Right lung (tissue), 10 donors: ENCODE measurements at places on chromosomes 6 and 20.

- DNase-seq: no peak
These were observed 26.8 kb upstream of the TFAP2A start for GRCh38 chr6:10441655-10442009.

GRCh38 chr6:138231381-138231886 is 13.1 kb upstream of the PBOV1 start:
- DNase-seq: no peak

DNA sequence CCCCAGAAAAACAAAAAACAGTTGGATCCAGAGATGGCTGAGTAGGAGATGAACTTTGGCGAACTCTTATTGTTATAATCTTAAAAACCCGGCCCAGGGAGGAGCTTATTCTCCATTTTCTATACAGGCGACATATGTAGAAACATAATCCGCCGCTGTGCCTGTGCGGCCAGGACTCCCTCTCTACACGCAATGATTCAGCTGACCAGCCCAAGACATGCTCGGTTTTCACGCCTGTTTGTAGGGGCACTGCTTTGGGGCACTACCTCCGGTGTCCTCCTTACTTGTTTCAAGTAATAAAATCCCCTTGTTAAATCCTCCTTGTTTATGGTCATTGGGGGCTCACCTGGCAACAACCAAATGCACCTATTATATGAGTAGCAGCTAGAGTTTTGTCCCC is 89.9 kb downstream of the SEL1L2 start:
- DNase-seq: no peak

GRCh38 chr20:14360416-14360815 is 23.0 kb upstream of the FLRT3 start:
- no peak for DNase-seq

- DNase-seq: no peak
These were observed 168.3 kb upstream of the SPACA1 start for GRCh38 chr6:87879132-87879861.

DNA sequence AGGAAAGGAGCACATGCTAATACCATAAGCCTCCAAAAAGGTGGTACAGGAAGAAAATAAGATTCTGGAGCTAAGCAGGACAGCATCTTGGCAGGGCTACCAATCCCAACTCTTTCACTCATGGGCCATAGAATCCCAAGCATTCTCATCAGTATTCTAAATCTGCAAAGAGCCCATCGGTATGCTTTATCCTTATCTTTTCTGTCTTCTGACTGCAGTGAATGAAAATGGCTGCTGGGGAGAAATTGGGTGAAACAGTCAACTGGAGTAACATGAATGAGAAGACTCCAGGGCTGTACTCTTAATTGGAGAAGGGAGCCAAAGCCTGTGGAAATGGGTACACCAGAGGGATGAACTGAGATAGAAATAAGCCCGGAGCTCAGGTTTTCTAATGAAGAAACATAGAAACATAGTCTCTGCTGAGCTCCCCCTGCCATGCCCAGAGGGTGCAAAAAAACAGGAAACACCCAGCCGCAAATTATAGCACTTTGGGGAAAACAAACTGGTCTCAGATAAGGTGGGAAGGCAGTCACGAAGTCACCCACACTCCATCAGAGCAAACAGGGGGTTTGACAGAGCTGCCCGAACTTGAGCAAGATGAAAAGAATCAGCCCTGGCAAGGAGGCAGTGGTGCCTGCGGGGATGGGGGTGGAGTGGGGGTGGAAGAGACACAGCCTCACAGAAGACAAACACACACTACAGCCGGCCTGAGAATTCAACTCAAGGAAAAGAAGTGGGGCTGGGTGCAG is 35.4 kb upstream of the E2F3 start:
- no peak for DNase-seq

- no peak for DNase-seq
These were observed 49.0 kb upstream of the TENT5A start for GRCh38 chr6:81801489-81801888.

DNA sequence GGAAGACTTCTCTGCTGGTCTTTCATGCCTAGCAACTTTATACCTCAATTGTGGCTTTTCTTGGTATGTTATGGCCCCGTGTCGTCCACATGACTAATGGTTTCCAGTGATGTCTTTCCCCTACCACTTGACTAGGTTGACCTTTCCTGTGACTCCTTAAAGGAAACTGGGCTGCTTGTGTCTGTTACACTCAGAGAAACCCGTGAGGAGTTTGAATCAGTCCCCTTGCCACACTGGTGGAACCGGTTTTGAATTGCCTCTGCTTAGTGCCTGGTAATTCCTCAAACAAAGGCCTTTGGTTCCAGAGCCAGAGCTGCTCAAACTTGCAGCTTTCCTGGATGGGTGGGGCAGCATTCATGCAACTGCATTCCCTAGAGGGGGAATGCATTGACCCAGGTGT is 21.9 kb downstream of the ECT2L start:
- DNase-seq: peak; percentile 78

DNA sequence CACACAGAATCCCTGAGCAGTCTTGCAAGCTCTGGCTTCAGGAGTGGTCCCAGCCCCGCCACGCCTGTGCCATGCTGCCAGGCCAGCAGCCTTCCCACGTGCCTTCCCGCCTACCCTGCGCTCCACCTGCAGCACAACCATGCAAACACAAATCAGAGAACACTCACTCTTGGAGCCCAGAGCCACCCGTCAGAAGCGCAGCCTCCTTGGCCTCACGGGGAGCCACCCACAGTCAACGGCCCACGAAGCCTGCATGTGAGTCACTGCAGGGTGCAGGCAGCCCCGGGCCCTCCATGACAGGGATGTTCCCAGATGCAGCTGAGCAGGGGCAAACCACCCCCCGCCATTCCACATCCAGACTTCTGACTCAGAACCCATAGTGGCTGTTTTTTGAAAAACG is 217.0 kb downstream of the DLL1 start:
- DNase-seq: no peak

GRCh38 chr20:42857446-42857845 is 332.3 kb downstream of the PTPRT start:
- no peak for DNase-seq

DNA sequence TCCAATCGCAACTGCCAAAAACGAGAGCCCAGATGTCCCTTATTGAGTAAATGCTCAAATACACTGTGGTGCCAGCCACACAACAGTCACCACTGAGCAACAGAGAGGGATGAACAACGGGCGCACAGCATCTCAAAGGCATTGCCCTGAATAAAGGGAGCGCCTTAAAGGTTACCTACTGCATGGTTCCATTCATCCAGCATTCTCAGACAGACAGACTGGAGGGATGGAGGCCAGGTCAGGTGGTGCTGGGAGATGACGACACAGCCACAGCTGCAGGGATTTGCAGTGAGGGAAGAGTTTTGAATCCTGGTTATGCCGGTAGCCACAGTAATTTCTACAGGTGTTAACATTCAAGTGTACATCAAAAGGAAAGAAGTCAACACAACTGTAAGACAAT is 615.5 kb upstream of the AGPAT4 start:
- no peak for DNase-seq

DNA sequence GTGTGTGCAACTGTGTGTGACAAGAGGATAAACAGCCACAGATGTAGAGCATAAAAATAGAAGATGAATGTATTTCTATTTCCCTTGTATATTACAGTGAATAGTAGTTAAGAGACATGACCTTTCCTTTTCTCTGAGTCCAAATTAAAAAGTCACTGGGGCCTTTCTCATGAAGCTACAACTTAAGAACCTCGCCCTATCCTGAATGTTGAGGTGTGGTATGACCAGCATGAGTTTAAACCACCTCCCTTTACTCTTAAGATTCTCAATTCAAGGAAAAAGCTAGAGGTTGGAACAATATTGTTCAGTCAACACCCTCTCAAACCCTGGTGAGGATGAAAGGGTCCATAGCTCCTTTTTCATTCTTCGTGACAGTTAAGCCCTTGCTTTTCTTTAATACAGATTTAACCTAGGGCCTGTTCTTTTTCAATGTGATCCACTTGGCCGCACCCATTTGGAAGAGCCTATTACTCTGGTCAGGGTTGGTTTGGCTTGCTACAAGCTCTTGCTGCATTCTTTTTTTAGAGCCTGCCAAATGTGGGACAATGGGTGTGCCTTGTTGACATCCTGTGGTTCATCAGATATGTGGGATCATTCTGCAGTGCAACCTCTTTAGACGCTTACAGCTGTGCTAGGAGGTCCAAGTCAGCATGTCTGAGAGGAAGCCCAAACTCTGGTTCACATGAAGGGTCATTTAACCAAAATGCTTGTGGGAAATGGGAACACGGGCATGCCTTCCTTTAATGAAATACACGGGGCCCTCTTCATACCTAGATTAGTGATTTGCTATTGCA is 290.0 kb downstream of the HAO1 start:
- no peak for DNase-seq

- DNase-seq: peak; percentile 47
These were observed 59.2 kb upstream of the ADGRB3 start for GRCh38 chr6:68575765-68576439.

DNA sequence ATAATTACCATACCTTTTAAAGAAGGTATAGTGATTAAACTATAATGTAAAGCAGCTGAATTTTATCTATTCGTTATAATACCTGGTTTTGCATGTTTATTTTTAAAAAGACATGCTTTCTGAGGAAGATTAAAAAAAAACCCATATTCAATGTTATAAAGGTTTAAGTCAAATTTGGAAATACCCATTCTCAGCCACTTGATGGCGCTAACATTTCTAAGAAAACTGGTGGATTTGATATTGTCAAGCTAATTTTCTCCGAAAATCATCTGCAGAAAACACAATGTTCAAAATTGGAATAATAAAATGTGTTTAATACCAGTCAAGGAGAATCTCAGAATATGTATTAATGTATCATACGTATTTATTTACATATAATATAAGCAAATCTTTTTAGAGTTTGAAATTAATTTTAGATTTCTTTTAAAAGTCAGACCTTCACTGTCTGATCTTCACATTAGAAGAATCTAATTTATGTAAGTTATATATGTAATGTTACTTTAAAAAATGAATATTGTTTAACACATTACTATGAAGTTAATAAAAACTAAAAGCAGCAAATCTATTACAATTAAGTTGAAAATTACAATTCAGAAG is 35.0 kb downstream of the SHPRH start:
- DNase-seq: peak; percentile 4

- DNase-seq: no peak
These were observed 163.0 kb downstream of the SLC24A3 start for GRCh38 chr20:19375395-19375794.

- no peak for DNase-seq
These were observed 78.0 kb downstream of the PTPN1 start for GRCh38 chr20:50588034-50588736.

DNA sequence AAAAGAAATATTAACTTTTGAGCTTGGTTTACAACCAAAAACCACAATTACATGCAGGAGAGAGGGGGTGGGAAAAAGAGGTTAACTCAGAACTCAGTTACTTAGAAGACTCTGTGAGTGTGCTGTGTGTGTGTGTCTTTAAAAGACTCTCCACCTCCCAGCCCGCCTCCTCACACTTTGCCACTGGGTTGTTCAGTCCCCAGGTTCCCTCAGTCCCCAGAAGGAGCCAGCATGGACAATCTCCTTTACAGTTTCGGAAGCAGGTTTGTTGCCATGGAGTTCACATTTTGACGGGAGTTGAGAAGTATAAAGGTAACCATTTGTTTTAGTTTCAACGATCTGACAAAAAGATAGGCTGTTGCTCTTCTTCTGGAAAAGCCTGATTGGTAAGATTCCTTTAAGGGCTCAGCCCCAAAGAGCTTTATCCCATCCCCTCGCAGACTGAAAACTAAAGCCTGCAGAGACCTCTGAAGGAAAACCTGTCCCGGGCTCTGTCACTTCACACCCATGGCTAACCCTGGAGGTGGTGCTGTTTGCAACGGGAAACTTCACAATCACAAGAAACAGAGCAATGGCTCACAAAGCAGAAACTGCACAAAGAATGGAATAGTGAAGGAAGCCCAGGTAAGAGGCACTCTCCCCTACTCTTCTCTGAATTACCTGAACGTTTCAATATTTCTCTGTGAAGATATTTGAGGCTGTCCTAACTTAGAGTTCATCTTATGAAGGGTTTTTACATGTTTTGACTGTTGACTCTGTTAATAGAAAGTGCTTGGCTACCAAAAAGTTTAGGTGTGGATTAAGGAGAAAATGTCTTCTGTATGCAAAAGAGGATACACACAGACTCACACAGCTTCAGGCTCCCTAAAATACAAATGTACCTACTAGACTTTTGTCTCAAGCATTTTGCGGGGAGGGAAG is at the start of gene SPTLC3:
Gene SPTLC3, plus strand, starts transcription at position 212 of the 921 bp plus-strand sequence. Its CDS starts 296 bp downstream, at position 508.
- peak; percentile 36 for DNase-seq

DNA sequence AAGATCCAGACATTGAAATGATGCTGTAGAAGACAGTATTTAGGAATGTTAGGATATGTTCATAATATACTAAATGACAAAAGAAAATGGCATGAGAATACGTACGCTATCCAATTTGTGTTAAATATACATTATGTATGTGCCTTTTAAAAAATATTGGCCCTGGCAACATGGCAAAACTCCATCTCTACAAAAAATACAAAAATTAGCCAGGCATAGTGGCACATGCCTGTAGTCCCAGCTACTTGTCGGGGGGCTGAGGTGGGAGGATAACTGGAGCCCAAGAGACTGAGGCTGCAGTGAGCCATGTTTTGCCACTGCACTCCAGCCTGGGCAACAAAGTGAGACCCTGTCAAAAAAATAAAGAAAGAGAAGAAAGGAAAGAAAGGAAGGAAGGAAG is 155.7 kb downstream of the DOK5 start:
- DNase-seq: no peak

GRCh38 chr6:112939563-112939962 is 592.4 kb downstream of the RFPL4B start:
- DNase-seq: peak; percentile 40

- DNase-seq: peak; percentile 86
These were observed 156.0 kb downstream of the CEBPB start for GRCh38 chr20:50346374-50347283.

DNA sequence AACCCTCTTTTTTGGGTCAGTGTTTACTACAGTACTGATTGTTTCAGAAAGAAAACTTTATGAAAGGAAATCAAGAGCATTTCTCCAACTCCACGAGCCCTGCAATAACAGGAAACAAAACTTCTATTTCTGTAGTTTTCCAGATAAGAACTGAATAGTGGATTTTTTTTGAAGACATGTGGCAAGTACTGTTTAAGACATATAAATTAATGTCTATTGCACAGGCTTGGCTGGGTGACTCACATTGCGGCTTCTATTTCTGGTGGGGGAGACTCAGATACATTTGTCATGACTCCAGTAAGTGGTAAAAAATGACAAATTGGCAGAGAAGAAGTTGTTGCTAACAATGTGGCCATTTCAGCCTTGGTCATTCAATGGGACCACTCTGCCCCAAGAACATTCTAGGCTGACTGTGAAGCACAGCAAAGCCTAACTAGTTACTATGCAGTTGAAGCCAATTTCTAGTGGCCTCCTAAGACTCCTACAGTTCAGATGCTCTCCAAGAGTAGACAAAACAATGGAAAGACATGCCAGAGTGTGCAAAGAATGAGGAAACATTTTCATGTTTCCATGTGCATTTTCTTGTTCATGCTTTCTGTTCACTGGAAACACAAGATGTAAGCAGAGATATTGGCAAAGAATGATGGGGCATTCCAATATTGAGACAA is 200.9 kb downstream of the EDN1 start:
- no peak for DNase-seq

DNA sequence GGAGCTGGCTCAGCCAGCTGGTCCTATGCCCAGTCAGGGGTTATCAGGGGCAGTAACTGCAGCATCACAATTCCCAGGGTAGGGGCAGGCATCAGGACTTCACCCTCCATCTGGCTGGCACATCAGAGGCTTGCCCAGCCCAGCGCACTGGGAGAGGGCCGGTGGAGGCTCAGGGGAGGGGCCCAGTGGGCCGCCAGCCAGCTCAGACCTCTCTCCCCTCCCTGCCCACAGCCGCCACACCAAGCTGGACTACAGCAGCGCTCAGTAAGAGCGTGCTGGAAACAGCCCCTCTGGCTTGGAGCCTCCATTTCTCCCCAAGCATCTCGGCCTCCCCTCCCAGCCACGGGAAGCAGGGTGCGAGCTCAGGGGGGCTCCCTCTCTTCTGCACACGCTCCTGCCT is 22.0 kb downstream of the ADA start:
- DNase-seq: no peak
